ENCODE measurements at places on chromosomes 7 and 10. TPM values are rescaled to one million over a fixed set of nuclear protein-coding genes. Genes with fewer than 3 reads are reported as not detected.

H2BK1 gene
- not detected for total RNA-seq

DNA sequence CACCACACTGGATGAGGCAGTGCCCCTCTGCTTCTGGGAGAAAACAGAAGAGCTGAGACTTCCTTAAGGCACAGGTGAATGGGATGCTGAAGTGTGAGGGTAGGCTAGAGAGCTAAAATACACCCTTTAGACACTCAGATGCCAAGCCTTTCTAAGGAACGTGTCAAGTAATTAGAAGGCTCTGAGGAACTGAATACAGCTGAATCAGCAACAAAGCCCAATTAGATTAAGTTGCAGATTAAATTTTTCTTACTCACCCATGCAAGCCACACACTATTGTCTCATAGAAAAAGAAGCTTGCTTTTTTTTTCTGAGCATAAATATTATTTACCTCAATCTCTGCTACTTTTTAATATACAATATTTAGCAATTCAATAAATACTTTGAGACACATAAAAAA lies 354.3 kb upstream of the NRG3 start:
- no peak for DNase-seq

- no peak for DNase-seq
These were observed 13.4 kb downstream of the LRRC18 start for GRCh38 chr10:48926255-48926654.

DNA sequence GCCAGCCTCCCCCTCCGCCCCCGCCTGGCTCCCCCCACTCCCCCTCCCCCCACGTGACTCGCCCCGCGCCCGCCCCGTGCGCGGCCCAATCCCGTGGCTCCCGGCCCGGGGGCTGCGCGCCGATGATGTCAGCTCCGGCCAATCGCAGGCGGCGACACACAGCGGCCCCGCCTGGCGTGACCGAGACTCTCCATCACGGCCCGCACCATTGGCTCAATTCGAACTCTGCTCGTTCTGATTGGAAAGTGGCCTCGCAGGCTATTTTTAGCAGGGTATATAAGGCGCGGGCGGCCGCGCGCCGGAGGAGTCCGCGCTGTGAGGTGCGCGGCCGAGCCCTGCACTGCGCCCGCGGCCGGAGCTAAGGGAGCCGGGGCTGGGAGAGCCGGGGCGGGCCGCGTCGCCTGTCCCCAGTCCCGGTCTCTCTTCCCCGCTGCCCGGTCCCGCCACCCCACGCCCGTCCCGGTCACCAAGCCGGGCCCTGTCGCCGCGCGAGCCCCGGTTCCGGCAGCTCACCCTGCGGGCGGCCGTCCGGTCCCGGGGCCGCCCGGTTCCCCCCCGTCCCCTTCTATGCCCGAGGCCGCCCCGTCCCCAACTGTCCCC lies 342 bp upstream of the KLF6 start:
- DNase-seq: no peak

CCL24 gene
- total RNA-seq: not detected

All from glomerular endothelial cell (primary cell).